Suppressor macrophage treated with lipopolysaccharide for 1 hour (primary cell): ENCODE measurements at places on chromosomes 4 and X.

DNA sequence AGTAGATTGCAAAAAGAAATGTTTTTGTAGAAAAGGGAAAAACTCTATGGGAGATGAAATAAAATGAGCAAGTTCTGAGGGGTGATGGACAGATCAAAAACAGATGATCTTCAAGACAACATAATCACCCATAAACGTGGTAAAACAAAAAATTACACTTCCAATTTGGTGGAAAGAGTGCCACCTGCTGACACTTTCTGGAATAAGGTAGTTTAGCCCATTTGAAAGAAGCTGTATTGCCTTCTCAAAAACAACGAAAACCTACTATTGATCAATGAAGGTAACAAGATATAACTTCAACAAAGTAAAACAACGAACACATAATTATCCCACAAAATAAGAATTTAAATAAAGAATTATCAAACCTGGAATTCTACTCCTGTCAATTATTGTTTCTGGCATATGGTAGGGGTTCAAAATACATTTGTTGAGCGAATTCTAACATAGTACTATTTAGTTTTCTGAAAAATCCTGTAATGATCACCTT, 2.5 kb downstream of the COQ2 start:
- peak; percentile 84 for DNase-seq

DNA sequence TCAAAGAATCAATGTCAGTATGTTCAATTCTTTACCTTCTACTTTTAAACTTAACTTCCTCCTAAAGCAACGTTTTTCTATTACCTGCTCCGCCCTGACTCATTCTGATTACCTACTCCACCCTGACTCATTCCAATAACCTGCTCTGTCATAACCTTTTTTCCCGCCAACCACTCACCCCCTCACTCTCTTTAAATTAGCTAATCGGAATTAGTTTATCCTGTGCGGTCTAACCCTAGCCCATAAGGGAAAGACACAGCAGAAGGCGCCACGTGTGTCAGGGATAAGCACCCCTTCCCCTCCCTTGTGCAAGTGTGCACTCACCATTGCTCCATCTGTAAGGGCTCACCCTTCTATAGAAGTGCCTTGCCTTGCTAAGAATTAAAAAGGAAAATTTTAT, 64.4 kb downstream of the EIF4E start:
- DNase-seq = no peak

GRCh38 chr4:62260254-62260653, 1060.1 kb downstream of the ADGRL3 start:
- no peak for DNase-seq

- DNase-seq = no peak
These were observed 1.3 kb downstream of the SMC1A start for GRCh38 chrX:53421125-53421524.

DNA sequence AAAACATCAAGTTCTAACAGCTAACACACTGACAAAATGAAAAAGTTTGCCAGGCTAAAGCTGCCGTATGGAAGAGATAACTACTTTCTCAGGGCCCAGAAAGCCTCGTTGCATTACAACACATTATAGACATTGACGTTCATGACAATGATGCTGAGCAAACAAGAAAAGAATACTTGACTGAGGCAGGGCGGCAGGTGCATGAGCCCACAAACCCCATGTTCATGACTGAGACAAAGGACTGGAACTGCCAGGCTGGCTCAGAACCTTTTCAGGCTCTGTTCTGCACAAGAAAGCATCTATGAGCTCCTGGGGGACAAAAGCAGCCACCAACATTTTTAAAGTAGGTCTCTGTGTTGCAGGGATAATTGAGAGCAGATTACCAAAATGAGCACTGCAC, 13.6 kb downstream of the TLR6 start:
- no peak for DNase-seq

DNA sequence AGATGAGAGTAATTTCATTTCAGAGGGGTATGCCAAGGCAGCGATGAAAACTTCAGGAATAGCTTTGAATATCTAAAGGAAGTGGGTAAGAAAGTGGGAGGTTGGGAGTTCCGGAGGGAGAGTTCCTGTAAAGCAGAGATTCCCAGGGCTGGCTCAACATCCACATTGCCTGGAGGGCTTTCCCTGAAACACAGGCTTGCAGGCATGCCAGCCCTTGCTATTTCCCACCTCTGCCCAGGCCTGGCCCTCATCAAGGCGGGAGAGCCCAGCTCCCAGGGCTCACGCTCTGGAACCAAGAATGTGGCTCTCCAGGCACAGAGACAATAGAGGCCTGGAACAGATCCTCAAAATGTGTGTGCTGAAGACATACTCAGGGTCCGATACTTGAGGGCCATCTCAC, 43.8 kb upstream of the CLDN34 start:
- DNase-seq = no peak

GRCh38 chr4:88786011-88786410, 88.4 kb upstream of the NAP1L5 start:
- no peak for DNase-seq

DNA sequence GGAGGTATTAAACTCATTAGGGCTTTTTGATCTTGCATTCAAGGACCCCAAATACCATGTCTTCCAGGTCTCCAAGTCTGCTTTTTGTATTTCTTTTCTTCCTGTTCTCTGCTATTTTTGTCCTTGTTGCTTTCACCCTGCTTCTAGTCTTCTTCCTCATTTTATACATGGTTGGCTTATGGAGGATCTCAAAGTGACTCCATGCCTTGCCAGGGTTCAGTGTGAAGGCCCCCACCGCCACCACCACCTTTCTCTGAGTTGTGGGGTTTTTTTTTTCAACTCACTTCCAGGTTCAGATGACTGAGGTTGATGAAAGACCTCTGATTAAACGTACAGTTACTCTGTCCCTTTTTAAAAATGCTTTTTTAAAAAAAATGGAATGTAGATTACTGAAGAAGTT, 96.3 kb downstream of the MAML3 start:
- DNase-seq = no peak
